Pericardium fibroblast (primary cell): ENCODE measurements at places on chromosomes 5 and 9. TPM values are rescaled to one million over a fixed set of nuclear protein-coding genes. Genes with fewer than 3 reads are reported as not detected.

The IL7R gene
- total RNA-seq: 0.26 and 0.47 TPM in 2 replicates

The PIP5K1B gene
- total RNA-seq: not detected in 2 replicates

The GAS1 gene
- 237 and 238 TPM in 2 replicates for total RNA-seq

The ZNF454 gene
- 1.5 and 2.0 TPM in 2 replicates for total RNA-seq

The HK3 gene
- not detected in 2 replicates for total RNA-seq
